NCI-H2081 treated with DMSO at 0.1 percent for 48 hours (cell line): ENCODE measurements at places on chromosomes 4 and X.

DNA sequence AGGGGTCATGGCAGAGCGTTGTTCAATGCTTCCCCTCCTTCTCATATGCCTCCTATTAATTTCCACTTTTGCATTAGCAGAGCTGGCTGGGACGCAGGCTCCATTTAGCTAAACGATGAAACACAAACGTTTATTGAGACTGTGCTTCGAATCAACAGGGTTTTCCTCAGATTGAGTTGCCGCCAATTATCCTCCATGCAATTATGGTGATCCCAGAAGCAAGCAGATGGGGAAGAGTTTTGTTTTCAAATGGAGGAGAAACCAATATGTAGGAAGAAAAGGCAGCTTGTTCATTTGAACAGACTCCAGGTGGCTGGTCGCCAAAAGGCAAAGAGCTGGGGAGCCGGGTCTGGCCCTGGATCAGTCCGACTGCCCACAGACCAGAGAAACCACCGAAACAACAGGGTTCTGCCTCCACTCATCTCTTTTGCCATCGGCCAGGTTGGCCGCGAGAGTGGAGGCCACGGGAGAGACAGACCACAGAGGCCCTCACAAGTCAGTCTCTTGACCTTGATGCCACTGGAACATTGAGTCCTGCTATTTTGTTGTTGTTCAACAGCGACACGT is 184.8 kb downstream of the GBA3 start:
- peak; percentile 59 for DNase-seq

DNA sequence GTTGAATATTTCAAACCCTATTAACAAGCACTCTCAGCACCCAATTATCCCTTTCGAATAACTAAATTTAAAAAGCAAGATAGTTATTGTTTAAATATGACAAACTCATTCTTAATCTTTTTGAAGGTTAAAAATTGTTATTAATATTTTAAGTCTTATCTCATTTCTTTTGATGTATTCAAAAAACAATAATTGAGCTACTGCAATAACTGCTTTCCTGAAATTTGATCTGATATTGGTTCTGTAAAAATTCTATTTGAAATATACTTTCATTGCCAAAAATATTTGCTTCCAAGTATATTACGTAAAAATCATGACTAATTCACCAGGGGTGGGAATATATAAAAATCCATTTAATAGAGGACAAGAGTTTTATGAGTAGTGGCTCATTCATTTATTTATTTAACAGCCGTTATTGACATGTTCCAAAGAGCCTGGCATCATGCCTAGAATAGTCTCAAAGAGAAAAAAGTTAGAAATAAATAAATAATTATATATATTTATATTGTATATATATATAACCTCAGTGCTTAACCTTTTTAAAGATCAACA is 34.4 kb downstream of the GLRA3 start:
- no peak for DNase-seq

DNA sequence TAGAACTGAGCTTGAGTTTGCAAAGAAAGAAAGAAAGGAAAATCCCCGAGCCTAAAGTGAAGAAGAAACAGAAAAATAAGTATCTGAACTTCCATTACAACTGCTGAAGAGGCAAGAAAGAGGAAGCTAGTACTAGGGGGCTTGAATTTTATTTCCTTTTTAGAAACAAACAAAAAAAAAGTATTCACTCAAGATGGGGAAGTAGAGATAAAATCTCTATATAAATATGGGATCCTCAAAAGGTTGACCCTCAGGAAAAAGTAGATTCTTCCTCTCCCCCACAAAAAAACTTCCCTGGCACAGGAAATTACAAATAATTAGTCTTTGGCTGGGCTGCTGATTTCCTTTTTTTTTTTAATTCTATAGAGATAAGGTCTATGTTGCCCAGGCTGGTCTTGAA is 16.0 kb downstream of the LRBA start:
- no peak for DNase-seq

DNA sequence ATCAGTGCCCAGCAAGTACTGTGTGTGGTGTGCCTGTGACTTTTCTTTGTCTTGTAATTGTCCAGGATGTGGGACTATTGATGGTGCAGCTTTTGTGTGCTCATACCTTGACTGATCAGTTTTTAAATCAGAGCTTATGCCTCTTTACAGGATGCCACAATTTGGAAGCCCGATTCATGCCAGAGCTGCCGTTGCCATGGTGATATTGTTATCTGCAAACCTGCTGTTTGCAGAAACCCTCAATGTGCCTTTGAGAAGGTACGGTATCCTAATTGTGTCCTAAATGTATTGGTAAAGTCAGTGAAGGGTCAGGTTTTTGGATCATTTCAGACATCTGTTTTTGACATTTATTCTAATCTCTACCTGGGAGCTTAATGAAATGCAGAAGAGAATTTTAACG is 180.2 kb downstream of the FRAS1 start:
- no peak for DNase-seq

DNA sequence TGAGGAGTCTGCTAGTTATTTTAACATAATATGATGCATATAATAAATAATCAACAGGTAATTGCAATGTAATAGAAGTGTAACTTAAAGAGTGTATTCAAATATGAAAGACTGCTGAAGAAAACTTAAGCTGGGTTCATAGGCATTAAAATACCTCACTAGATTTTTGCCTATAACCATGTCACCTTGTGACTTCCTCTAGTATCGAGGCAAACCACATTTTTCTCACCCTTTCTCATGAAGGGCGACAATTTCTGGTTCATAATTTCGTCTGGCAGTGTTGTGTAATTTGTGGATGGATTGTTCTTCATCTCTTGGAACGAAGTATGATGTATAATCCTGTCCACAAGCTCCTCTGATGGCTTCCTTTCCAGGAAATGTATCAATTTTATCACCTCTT is 16.0 kb downstream of the SULT1E1 start:
- no peak for DNase-seq

- DNase-seq: no peak
These were observed 205.5 kb downstream of the MID1 start for GRCh38 chrX:10414862-10415261.

DNA sequence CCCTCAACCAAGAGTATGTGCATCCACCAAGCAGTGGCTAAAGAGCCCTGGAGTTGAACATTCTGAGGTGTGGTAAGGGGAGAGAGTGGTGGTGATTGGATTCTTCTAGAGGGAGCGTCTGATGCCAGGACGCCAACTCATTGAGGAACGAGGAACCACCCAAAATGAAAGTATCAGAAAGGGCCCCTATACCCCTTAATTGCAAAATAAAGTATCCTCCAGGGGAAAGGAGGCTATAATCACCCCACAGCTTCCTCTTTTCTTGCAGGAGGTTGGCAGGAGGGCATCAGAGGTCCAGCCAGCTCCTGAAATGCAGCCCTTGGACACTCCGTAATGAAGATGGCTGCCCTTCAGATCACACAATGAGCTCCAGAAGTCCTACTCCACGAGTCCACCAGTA is 5.3 kb upstream of the KIAA1210 start:
- DNase-seq: no peak

- DNase-seq: no peak
These were observed 53.4 kb downstream of the CD99L2 start for GRCh38 chrX:150845091-150845490.

DNA sequence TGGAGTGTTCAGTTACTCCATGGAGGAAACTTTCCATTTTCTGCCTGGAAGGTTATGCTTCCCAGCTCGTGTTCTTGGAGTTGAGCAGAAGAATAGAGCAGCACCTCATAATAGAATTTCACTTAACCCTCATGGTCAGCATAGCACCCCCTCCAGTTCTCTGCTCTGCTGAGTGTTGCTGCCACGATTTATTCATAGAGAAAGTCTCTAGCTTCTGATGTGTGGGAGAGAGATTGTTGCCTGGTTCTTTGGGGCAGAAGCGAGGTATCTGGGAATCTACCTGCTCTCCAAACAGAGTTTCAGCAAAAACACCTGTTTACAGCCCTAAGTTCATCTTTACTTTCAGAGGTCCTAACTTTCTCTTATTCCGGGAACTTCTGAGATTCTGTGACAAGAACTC is 3.9 kb upstream of the DTHD1 start:
- DNase-seq: no peak

- no peak for DNase-seq
These were observed 99.9 kb downstream of the DDX60 start for GRCh38 chr4:168218645-168219044.

- DNase-seq: no peak
These were observed 145.4 kb upstream of the CPEB2 start for GRCh38 chr4:14856934-14857235.

DNA sequence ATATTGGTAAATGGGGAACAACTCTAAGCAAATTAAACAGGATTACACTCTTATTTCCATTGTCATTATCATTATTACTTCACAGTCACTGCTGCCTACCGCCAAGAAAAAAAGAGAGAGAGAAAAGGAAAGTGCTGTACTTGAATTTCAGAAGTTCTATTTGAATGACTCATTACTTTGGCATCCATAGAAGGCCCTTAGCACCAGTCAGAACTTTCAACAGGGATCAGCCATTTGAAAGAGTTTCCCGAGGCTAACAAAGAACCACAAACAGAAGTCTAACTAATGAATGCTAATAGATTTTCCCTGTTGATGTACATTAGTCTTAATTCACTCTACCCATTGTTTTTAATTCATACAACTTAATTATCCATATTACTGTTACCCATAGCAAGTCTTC is 116.3 kb downstream of the SHROOM4 start:
- no peak for DNase-seq
